ENCODE measurements at places on chromosomes 6 and 20. TPM values are rescaled to one million over a fixed set of nuclear protein-coding genes. Genes with fewer than 3 reads are reported as not detected.

The CLPSL1 gene
- total RNA-seq: not detected

The BFSP1 gene
- 8.6 TPM for total RNA-seq

The BHLHE23 gene
- not detected for total RNA-seq

The PBOV1 gene
- not detected for total RNA-seq

The HLA-DQB2 gene
- total RNA-seq: not detected

The EDN3 gene
- total RNA-seq: not detected

The ADGRG6 gene
- 66.2 TPM for total RNA-seq

The PSORS1C1 gene
- 1.4 TPM for total RNA-seq

The LY6G5C gene
- total RNA-seq: not detected

The PPP1R16B gene
- not detected for total RNA-seq

The C20orf141 gene
- 0.76 TPM for total RNA-seq

The CCM2L gene
- not detected for total RNA-seq

The ASXL1 gene
- total RNA-seq: 24.8 TPM

The PLCB4 gene
- total RNA-seq: 34.4 TPM

The CDSN gene
- total RNA-seq: not detected

The NRN1 gene
- not detected for total RNA-seq

The ZBTB12 gene
- total RNA-seq: 2.4 TPM

The UBD gene
- not detected for total RNA-seq

The APOM gene
- total RNA-seq: 5.2 TPM

The GTSF1L gene
- total RNA-seq: not detected

The RIMS1 gene
- 1.1 TPM for total RNA-seq

The SYNGAP1 gene
- 2.3 TPM for total RNA-seq

The SNTA1 gene
- 18.7 TPM for total RNA-seq

The CGA gene
- not detected for total RNA-seq

The ULBP2 gene
- 6.4 TPM for total RNA-seq

The ITCH gene
- total RNA-seq: 38.8 TPM

The ZC3H12D gene
- not detected for total RNA-seq

The MYH7B gene
- 0.76 TPM for total RNA-seq

The CST2 gene
- 1.5 TPM for total RNA-seq

The PDYN gene
- not detected for total RNA-seq

The FAM184A gene
- total RNA-seq: 0.49 TPM

The BPIFB2 gene
- not detected for total RNA-seq

The SLC22A2 gene
- total RNA-seq: 0.38 TPM

The DNAH8 gene
- total RNA-seq: under 0.01 TPM

The C20orf202 gene
- total RNA-seq: 0.13 TPM

The ZNF311 gene
- total RNA-seq: 0.49 TPM

The SIRPG gene
- not detected for total RNA-seq

The TINAG gene
- total RNA-seq: 0.16 TPM

The MCHR2 gene
- not detected for total RNA-seq

The NRSN1 gene
- total RNA-seq: not detected

The RNF39 gene
- total RNA-seq: not detected

The MUC21 gene
- total RNA-seq: not detected

The E2F3 gene
- 9.5 TPM for total RNA-seq

The PACSIN1 gene
- not detected for total RNA-seq

The MLN gene
- total RNA-seq: not detected

The HLA-DOA gene
- under 0.01 TPM for total RNA-seq

The FKBP5 gene
- 48.2 TPM for total RNA-seq

The APCDD1L gene
- 27.9 TPM for total RNA-seq

The CHRNA4 gene
- total RNA-seq: not detected

The STMND1 gene
- total RNA-seq: not detected

The PSMB9 gene
- 16.7 TPM for total RNA-seq

The ZMYND8 gene
- 19.1 TPM for total RNA-seq

The MYO6 gene
- total RNA-seq: 20.0 TPM

The HLA-DOB gene
- total RNA-seq: 0.16 TPM
